ENCODE measurements at places on chromosomes 12 and 14.
A peak's percentile ranks its signal among the peaks of the same experiment; 100 is the strongest.

DNA sequence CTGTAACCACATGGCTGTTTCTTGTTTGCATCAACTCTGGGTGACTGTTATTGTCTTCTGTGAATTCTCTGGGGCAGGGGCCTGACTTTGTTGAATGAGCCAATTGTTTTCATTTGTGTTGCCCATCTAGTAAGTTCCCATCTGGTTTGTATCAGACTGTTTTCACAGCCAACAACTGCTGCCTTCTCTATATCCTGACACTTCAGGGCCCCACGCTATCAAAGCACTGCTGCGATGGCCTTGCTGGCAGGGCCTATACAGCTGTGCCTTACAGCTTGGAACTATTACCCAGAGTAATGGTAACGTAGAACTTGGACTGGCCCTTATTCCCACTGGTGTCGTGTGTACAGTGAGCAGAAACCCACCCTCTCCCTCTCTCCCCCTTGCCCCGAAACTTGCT lies 104.3 kb upstream of the DACT1 start:
- DNase-seq: no peak

DNA sequence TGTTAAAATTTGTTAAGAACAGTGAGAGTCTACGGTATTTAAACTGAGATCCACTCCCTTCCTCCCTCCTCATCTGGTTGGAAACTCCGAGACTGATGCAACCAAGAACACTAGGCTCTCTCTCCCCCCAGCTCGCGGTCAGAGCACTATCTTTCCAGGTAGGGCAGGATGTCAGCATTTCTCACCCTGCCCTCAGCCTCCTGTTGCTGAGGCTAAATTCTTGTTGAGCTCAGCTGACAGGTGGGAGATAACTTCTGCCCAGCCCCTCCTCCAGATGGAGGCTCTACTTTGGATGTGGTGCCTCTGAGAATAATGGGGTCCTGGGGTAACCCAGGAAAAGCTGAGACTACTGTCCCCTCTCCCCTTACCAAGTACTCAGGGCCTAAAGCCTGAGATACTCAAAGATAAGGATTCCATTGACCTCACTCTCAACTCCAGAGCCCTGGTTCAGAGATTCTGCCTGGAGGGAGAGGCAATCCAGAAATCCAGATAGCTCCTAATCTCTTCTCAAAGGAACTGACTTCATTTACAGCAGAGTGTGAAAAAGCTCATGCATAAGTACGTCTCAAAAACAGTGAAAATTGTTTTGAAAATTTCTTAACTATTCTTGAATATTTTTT lies 110.1 kb downstream of the EML5 start:
- no peak for DNase-seq

DNA sequence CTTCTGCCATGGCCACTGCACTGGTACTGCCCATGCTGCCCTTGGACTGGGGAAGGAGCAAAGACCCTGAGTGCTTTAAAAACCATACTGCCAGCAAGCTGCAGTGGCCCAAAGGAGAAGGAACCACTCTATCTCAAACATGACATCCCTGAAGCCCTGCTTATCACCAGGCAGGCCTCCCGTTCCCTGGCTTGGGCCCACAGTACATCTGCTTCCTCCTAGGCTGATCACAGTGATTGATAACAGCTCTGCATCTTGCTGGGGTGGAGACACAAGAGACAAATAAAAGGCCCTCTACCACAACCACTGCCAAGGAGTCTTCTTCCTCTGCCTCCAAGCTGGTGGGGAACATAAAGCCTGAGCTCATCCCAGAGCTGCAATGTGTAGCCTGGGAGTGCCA lies 567.5 kb downstream of the TRHDE start:
- DNase-seq: no peak

GRCh38 chr12:31536672-31537071 lies 54.3 kb downstream of the DENND5B start:
- DNase-seq: no peak

DNA sequence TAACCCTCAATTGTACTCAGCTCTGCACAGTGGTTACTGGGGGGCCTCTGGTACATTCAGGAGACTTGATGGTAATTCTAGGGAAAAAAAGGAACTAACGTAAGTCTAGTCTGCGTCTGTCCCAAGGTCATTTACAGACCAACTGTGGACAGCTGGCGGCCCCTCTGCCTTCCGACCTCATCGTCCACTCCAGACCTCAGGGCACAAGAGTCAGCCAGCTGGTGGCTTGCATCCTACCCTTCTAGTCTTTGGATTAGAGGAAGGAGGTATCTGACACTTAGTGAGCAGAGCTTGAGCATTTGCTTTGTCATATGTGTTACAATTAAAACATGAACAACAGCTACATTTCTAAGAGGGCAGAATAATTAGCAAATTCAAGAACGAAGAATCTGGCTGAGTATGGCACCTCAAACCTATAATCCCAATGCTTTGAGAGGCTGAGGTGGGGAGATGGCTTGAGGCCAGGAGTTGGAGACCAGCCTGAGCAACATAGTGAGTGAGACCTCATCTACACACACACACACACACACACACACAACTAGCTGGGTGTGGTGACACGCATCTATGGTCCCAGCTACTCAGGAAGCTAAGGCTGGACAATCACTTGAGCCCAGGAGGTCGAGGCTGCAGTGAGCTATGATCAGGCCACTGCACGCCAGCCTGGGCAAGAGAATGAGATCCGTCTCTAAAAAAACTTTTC lies 36.5 kb downstream of the SSH1 start:
- no peak for DNase-seq

DNA sequence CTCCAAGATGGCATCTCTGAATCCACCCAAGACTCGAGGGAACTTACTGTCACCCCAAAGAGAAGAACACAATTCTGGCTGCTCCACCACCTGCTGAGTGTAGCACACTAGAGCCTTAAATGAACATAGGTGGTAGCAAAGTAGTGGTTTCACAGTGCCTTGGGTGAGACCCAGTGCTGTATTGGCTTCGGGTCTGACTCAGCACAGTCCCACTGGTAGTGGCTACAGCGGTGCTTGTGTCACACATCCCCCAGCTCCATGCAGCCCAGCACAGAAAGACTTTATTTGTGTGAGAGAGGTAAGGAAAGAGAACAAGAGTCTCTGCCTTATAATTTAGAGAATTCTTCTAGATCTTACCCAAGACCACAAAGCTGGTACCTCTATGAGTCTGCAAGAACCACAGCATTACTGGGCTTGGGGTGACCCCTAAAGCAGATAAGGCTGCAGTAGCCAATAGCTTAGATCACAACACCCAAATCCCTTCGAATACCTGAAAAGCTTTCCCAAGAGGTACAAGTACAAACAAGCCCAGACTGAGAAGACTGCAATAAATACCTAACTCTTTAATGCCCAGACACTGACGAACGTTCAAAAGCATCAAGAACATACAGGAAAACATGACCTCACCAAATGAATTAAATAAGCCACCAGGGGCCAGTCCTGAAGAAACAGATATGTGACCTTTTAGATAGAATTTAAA lies 83.3 kb upstream of the SLC38A4 start:
- DNase-seq: no peak

DNA sequence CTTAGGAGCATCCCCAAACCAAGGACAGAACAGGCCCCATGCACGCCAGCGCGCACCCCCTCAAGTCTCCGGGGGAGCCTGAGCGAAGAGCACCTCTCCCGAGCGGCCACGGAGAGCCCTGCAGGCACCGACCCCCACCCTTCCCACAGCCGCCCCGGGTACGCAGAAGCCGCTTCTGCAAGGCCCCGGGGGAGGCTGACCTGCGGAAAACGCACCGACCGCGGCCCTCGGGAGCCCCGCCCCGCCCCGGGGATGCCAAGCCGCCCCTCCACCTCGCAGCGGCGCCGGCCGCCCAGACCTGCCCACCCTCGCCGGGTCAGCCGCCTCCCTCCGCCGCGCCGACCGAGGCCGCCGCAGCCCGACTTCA lies 385 bp downstream of the CAPRIN2 start:
- DNase-seq: no peak

GRCh38 chr14:36167431-36167830 lies 9.1 kb downstream of the PTCSC3 start:
- DNase-seq: no peak

DNA sequence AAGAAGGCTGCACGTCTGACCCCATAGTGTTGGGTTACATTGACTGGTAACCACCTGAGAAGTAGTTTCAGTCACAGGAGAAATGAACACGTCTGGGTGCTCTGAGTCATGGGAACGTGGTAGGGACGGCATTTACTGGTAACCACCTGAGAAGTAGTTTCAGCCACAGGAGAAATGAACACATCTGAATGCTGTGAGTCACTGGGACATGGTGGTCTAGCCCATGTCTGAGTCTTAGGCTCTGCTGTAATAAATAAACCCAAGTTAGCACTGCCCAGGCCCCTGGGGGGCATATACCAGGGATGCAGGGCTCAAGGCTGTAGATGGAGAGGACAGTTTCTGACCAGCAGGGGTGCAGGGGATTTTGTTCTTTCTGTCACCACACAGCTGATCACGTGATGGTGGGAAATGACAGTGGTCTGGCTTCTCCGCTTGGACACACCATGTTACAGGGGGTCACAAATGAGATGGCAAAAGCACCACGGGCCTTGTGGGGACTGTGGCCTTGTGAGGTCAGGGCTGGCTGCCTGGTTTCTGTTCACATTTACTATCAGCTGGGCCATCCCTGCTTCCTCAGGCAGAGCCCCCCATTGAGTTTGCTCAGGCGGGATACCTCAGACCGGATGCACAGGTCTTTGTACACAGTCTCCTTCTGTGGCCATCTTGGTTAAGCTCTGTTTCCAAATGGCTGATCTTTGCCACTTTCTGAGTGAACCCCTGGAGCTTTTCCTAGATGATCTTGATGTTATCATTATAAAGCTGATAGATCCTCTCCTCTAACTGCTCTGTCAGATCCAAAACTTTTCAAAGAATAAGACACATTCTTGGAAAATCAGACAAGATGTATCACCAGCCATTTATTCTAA lies 9.8 kb upstream of the C12orf42 start:
- DNase-seq: peak; percentile 80

GRCh38 chr14:68395604-68396003 lies 397.3 kb downstream of the ZFP36L1 start:
- no peak for DNase-seq

- DNase-seq: no peak
Measured at GRCh38 chr12:131061041-131061806, 107.5 kb downstream of the ADGRD1 start.

DNA sequence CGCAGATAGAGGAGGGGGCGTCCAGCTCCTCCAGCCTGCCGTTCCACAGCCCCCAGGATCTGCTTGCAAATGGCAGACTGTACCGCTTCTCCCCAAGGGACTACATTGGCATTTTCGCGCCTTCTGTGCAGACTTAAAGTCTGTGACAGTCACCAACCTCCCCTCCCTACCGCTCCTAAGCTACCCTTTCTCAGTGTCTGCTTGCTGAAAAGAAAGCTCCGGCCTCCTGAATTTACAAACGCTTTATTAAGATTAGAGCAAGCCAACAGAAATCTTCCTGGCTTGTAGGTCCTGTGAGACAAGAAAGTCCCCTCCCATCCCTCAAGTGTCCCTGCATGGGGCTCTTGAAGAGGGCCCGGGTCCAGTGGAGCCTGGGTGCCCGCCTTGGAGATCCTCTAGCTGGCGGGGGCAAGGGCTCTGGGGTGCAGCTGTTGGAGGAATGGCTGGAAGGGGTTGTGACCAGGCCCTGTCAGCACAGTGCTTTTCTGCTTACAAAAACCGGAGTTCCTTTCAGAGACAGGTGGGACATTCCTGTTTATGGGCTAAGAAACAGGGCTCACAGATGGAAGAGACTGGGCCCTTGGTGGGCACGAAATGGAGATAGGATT lies 2.8 kb upstream of the DLK1 start:
- DNase-seq: no peak

DNA sequence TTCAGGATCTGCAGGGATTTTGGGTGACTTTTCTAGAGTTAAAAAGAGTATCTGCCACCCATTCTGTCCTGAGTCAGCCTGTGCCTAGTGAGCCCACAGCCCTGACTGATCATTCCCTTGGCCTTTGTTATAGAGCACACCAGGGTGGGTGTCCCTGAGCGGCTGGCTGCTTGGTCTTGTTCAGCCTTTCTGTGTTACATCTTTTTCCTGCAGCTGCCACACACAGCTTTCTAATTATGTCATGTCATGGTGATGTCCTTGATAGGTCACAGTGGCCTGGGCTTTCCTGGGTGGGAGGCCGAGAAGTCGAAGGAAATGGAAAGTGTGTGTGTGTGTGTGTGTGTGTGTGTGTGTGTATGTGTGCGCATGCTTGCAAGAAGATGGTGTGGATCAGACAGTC lies 293.2 kb upstream of the CRY1 start:
- no peak for DNase-seq

DNA sequence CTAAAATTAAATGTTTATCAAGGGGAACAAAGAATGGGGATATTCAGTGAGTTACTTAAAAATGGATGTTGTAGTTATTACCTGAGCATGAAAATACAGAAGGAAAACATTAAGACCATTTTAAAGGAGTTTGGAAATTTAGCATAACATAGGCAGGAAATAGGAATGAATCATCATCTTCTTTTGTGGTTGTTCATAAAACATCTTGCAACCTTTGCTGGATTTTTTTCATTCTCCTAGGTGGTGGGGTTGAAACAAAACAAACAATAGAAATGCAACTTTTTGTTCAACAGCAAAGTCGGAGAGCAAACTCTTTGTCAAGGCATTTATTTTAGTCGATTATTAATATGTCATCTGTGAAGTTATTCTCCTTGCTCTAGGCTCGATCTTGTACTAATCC lies 275.1 kb downstream of the IPO8 start:
- DNase-seq: no peak

DNA sequence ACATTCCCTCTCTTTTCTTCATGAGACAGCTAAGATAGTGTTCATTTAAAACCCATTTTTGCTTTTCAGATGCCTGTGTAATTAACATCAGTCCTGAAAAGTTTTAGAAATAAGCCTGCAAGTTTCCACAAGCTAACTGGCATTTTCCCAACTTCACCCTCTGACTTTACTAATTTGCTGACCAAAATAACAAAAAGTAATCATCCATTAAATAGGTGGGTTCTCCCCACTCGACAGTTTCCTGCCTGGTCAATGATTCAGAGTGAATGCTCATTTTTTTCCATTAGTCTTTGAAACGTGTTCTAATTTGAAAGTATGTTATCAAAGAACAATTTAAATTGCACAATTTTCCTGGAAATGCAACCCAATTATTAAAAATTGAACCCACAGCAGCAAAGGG lies 23.6 kb downstream of the NELL2 start:
- no peak for DNase-seq

GRCh38 chr12:52079576-52080402 lies at the start of gene SMIM41:
Gene SMIM41, plus strand, starts transcription at chr12:52079704. Its CDS starts 76 bp downstream, at chr12:52079780.
- DNase-seq: no peak

DNA sequence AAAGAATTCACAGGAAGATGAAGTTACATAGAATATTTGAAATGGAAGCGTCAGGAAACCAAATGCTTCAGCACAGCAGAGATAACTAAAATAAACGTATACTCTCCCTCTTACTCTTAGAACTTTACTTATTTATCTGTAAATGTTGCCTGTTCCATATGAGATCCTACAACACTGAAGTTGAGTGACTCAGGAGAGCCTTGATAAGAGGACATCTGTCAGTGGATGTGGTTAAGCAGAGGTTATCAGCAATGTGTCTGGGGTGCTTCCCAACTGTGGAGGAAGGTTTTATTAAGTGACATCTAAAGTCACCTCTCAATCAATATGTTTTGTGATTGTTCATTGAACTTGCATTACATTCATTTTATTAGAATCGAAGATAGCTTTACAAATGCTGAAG lies 81.9 kb downstream of the NEDD1 start:
- DNase-seq: no peak
